ENCODE measurements at places on chromosomes 1 and 21. TPM values are rescaled to one million over a fixed set of nuclear protein-coding genes. Genes with fewer than 3 reads are reported as not detected.

The XPR1 gene
- 62.6 TPM for total RNA-seq

The ASB17 gene
- not detected for total RNA-seq

The GPATCH2 gene
- total RNA-seq: 31.4 TPM

The DRAXIN gene
- total RNA-seq: 3.2 TPM

The FAM163A gene
- 1.5 TPM for total RNA-seq

The SPRR2A gene
- not detected for total RNA-seq

The ITLN2 gene
- 1.8 TPM for total RNA-seq

The CNTN2 gene
- not detected for total RNA-seq

The MLLT11 gene
- 30.0 TPM for total RNA-seq

The PADI2 gene
- total RNA-seq: 0.50 TPM
